ENCODE measurements at places on chromosomes 5 and 9.

GRCh38 chr9:127555840-127556820 lies 55.9 kb upstream of the STXBP1 start:
- no peak for DNase-seq

DNA sequence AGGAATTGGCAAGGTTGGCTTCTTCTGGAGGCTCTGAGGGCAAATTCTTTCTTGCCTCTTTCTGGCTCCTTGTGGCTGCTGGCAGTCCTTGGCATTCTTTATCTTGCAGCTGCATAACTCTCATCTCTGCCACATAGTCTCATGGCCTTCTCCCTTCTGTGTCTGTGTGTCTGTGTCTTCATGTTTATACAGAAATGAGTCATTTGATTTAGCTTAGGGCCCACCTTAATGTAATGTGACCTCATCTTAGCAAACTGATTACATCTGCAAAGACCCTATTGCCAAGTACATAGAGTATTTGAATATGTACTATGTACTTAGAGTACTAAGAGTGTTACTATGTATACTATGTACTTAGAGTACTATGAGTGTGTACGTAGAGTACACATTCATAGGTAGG lies 122.5 kb downstream of the RFK start:
- no peak for DNase-seq

- DNase-seq = no peak
Observed at GRCh38 chr5:163807781-163808180, 302.4 kb downstream of the MAT2B start.

DNA sequence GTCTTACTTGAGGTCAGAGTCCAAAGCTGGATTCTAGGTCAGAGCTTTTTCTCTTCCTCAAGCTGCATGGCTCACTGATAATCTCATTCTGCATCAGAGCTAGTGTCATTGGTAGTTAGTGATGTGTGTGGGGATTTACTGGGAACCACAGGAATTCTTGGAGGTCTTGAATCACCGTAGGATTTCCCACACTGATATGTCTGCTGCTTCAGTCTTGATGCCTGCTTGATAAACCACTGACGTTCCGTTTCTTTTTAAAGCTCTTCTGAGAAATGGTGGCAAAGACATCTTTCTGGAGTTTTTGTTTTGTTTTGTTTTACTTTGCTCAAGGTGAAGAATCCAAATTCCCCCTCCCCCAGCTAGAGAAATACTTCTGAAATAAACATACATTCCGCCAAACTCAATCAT lies 1.2 kb upstream of the GARIN3 start:
- DNase-seq = no peak

- DNase-seq = peak; percentile 13
Observed at GRCh38 chr9:100028201-100028784, 70.5 kb downstream of the ERP44 start.

- DNase-seq = no peak
Observed at GRCh38 chr9:137955224-137955570, 77.6 kb downstream of the CACNA1B start.

GRCh38 chr5:43627028-43627427 lies 24.0 kb downstream of the NNT start:
- no peak for DNase-seq

- DNase-seq = no peak
Observed at GRCh38 chr5:35438288-35438687, 179.4 kb upstream of the SPEF2 start.

DNA sequence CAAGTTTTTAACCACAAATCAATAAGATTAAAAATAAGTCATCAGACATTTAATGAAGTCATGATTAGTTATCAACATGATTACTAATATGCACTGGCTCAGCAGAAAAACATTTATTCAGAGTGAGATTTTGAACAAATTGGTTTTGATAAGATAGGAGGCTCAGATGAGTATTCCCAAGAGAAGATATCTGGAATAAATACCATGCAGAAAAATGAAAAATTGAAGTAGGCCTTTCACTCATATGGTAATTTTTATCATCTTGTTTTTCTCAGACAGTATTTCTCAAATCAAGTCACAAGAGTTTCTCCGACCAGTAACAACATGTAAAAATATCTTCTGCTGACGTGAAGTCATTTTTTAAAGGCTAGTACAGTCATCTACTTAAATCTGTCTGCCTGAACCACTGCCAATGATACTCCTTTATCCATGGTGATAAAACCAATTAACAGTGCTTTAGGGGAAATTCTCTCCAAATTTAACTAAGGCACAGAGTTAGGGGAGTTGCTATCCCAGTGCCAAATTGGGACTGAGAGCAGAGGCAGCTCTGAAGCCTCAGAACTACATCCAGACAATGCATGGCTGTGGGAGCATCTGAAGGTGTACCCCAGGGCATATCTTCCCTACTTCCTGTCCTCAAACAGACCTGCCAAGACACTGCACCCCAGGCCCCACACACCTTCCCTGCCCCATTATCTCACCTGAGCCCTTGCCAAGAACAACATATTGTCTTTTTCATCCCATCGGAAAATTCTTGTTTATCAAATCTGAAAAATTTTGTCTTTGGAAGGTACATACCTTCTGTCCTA lies 105.5 kb upstream of the TSLP start:
- no peak for DNase-seq

DNA sequence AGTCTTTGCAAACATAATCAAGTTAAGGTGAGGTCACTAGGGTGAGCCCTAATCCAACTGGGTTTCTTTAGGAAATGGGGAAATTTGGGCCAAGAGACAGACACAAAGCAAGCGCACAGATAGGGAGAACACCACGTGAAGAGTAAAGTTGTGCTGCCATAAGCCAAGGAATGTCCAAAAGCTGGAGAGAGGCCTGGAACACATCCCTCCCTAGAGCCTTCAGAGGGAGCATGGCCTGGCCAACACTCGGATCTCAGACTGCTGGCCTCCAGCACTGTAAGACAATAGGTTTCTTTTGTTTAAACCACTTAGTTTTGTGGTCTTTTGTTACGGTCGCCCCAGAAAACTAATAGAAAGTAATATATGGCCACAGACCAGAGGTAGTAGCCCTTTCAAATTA lies 8.1 kb upstream of the ROR2 start:
- DNase-seq = no peak

GRCh38 chr5:45642370-45642769 lies 53.8 kb downstream of the HCN1 start:
- no peak for DNase-seq

DNA sequence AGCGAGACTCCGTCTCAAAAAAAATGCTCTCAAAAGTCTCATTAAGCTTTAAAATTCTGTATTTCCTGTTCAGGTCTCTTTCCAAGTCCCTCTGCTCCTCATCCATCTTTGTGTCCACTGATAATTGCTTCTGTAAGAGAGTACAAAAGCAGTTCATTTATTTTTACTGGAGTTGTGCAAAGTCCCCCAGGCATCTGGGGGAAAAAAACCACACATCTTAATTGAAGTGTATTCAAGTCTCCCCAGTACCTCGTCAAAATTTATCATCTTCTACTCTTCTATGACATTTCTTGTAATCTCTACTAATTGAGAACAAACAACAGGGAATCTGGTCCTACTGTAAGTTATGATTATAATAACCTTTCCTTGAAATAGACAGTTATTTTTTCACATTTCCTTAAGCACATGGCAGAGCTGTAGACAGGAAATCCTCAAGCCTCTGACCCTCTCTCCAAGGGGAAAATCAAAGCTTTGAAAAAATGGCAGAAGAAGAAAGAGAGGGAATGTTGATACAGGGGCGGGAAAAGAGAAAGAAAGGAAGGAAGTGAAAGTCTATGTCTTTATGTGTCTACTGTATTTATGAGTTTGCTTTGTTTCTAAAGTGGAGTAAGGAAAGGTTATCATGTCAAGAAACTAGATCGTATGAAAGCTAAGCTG lies 51.5 kb downstream of the RAI14 start:
- no peak for DNase-seq

DNA sequence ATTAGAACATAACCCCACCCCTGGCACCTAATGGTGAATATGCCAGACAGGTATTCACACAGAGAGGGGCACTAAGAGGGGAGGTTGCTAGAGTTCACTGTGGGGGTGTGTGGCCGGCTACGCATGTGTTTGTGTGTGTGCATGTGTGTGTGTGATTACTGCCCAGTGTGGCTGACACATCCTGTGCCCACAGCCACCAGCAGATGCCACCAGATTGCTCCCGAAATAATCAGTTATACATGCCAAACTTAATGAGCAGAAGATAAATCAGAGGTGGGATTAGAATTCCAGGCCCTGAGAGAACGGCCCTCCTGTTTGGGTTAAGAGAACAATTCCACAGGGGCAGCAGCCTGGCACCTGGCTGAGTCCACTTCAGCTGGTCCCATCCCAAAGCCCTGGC lies 91.8 kb upstream of the TBCA start:
- DNase-seq = no peak

DNA sequence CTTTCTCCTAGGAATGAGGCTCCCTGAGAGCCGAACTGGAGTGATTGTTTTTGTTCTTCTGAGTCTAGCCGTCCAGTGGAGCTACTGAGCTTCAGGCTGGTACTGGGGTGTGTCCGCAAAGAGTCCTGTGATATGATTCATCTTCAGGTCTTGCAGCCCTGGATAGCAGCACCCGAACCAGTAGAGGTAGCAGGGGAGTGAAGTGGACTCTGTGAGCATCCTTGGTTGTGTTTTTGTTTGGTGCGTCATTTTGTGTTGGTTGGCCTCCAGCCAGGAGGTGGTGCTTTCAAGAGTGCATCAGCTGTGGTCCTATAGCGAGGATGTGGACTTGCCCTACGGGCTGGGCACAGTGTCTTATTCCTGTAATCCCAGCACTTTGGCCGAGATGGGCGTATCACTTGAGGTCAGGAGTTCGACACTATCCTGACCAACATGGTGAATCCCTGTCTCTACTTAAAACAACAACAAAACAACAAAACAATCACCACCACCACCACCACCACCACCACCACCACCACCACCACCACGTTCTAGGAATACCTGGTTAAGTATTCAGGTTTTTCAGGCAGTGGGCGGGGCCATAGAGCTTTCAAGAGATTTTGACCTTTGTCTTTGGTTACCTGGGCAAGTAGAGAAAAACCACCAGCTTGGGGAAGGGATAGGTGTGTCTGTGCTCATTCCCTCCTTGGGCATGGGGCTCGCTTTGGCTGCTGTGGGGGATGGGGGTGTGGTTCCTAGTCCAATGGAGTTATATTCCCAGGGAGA lies 154.0 kb downstream of the WDR70 start:
- DNase-seq = no peak

- DNase-seq = no peak
Observed at GRCh38 chr5:14457476-14457875, 124.1 kb upstream of the OTULINL start.

DNA sequence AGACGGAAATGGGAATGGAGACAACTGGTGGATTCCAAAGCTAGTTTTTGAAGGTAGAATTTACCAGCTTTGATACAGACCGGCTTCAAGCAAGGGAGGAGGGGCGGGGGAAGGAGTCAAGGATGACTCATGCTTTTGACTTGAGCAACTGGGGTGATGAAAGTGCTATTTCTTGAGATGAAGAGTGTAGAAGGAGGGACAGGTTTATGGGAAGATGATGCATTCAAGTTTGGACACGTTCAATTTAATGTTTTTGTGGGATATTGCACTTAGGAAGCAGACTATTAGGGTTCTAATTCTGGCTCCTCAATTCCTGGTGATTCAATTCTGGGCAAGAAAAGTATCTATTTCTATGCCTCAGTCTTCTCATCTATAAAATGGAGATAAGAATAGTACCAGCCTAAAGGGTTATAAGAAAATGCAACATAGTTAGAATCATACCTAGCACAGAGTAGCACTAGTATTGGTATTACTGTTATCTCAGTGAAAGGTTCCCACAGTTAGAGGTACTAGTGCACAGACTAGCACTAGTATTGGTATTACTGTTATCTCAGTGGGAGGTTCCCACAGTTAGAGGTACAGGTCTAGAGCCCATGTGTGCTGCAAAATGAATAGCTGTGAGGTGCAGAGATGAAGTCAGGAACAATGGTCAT lies 4.6 kb downstream of the NIPAL4 start:
- no peak for DNase-seq

DNA sequence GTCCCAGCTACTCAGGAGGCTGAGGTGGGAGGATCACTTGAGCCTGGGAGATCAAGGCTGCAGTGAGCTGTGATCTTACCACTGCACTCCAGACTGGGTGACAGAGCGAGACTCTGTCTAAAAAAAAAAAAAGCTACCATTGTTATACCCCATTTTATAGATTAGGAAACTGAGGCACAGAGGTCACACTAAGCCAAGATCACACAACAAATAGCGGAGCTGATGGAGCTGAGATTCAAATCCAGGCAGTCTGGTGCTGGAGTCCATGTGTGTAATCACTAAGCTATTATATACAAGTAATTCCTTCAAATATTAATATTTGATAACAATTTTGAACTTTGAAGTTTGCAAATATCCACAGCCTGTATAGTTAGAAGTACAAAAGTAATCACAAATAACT lies 6.0 kb upstream of the SLC12A2 start:
- DNase-seq = no peak

DNA sequence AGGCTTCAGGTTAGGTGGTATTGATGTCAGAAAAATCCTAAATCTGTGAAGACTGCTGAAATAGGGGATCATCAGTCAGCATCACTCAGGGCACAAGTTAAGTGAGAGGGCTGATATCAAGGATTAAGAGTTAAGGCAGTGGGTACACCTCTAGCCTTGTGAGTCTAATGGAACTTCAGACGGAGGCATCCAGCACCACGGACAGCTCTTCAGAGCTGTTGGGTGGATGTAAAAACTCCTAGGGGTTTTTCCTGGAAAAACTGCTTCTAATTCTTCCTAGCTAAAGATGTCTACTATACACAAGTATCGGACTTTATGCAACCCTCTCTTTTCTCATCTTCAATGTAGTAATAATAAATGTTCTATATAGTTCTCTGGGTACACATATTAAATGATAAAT lies 165.9 kb downstream of the SH3GL2 start:
- no peak for DNase-seq

- DNase-seq = no peak
Observed at GRCh38 chr5:121053055-121053985, 589.2 kb downstream of the PRR16 start.

GRCh38 chr5:10746711-10747110 lies 14.3 kb downstream of the DAP start:
- DNase-seq = no peak

GRCh38 chr9:103731541-103731940 lies 362.6 kb upstream of the SMC2 start:
- DNase-seq = no peak

DNA sequence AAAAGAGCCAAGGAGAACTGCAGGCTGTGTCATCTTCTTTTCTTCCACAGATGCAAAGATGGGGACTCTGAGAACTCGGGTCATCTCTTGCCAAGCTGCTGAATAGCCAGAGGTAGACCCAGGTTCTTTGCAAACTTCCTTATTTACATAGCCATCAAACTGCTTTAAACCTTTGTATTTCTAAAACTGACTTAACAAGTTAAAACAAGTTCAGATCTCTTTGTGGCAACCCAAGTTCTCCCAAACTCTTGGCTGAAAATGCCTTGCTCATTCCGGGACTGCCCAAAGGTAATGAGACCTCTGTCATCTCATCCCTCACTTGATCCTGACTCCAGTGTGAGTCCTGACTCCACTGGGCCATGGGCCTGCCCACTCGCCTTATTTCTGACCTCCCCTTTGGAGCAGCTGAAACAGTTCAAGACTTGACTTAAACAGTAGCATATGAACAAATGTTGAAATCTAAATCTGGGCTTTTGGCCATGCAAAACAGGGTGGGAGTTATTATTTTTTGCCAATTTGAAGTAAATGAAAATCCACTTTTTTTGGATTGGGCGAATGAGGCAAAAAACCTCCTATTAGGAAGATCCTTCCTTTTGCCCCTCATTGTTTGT lies 50.6 kb downstream of the FBXL7 start:
- DNase-seq = no peak
